Fibroblast of skin of back (primary cell): ENCODE measurements at places on chromosomes 12 and 14.
A peak's percentile ranks its signal among the peaks of the same experiment; 100 is the strongest.

DNA sequence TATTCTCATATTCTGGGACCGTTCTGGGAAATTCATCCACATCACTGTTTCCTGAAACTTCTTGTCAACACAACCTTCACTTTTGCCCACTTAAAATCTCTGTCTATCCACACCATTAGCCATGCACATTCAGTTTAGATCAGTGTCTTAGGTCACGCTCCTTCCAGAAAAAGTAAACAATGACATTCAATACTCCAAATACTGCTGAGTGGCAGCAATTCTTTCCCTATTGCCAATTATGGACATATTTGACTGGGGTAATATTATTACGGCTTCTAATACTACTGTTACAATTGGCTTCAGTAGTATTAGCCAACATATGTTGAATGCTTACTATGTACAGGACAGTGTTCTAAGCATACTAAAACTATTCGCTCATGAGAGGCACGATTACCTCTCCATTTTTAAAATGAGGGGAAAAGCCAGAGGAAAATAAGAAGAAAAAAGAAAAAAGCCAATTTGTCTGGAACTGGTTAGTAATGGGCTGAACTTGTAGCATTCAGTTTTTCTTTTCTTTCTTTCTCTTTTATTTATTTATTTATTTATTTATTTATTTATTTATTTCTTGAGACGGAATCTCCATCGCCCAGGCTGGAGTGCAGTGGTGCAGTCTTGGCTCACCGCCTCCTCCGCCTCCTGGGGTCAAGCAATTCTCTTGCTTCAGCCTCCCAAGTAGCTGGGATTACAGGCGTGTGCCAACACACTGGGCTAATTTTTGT lies 23.4 kb downstream of the LTBR start:
- DNase-seq: no peak

- DNase-seq: no peak
These were observed 69.9 kb downstream of the SERPINA3 start for GRCh38 chr14:94682061-94682516.

DNA sequence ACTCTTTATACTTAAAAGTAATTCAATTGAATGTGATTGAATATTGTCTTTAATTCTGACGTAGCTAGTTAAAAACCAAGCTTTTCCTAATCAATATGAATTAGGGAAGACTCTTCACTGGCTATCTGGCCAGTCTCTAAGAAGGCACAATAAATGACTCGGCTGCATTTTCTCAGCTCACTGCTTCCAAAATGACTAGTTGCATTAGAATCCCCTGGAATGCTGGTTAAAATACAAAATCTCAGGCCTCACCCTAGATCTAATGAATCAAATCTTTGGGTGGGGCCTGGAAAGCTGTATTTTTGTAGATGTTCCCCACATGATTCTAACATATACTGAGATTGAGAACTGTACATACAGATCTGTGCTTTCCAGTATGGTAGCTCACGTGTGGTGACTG lies 242.1 kb downstream of the CHST11 start:
- DNase-seq: peak; percentile 75

- DNase-seq: no peak
These were observed 97.4 kb downstream of the ADGRD1 start for GRCh38 chr12:131051155-131051473.

DNA sequence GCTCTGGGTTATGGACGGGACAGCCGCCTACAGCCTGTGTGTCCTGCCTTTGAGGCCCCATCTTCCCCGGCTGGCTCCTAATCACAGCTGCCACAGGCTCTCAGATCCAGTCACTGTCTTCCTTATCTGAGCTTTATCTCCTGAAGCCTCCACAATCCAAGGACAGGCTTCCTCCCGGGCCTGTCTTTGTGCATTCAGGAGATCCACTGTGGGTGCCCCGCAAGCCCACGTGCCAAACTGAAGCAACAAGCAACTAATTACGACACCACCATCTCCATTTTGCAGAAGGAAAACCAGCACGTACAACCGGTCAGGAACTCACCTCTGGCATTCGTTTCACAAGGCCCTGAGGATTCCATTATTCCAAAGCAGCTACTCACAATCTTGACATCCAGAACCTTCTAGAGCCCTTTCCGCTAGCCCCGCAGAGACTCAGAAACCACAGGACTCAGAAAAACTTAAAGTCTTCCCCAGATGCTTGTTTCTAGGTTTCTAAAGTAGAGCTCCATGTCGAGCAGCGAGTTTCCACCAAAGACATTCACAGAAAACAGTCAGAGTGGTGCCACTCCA lies 14.0 kb downstream of the SYNE3 start:
- no peak for DNase-seq

DNA sequence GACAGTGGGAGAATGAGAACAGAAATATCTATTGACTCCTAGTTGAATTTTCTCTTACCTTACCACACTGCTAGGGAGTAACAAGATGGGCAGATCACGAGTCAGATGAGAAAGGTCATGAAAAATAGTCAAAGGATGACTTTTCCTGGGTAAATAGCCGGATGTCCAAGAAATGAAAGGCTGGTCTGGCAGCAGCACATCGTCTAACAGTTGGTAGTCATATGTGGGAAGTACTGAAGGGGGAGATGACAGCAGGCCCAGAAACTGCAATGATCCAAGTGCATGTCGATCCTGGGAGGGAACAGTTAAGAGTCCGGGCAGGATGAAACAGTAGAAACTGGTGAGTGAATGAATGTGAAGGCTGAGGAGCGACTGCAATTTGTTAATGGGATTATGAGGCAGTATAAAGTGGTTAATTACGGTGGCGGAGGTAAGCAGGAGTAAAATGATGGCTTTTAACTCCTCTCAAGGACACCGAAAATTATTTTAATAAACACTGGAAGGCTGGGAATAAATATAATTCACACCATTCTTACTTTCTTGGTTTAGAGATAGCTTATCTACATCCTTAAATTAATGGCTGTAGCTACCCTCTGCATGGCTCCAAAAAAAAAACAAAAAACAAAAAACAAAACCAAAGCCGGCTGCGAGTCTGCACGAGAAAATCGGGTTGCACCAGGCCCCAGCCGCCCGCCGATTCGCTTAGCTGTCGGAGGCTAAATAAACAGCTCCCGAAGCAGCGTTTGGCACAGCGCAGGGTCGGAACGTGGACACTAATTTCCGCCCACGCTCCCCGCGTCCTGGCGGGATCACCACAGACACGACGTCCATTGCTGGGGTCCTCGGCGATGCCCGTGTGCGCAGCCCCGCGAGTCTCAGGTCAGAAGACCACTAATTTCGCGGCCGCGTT lies 1.0 kb upstream of the ERC1 start:
- peak; percentile 75 for DNase-seq

DNA sequence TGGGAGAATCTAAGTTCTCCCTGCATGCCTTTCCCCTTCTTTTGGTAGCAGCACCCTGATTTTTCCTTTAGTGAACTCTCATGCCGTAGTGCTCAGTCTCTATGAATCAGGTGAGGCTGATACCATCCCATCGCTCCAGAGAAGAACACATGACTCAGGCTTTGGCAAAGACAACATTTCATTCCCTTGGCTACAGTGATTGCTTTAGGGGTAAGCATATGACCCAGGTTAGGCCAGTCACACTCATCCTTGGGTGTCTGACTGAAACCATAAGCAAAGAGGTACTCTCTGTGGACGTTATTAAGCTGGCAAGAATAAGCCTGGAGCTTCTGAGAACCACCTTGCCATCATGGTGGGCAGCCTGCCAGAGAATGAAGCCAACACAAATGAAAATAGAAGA lies 141.8 kb downstream of the MYRFL start:
- DNase-seq: peak; percentile 32

GRCh38 chr12:52270541-52271070 lies 3.8 kb upstream of the KRT86 start:
- no peak for DNase-seq

- DNase-seq: peak; percentile 55
These were observed 210.6 kb downstream of the PHLDA1 start for GRCh38 chr12:75820848-75821578.

- no peak for DNase-seq
These were observed 124.5 kb downstream of the ESRRB start for GRCh38 chr14:76500480-76500879.

GRCh38 chr14:104726600-104727451 lies 2.8 kb downstream of the ADSS1 start:
- no peak for DNase-seq

DNA sequence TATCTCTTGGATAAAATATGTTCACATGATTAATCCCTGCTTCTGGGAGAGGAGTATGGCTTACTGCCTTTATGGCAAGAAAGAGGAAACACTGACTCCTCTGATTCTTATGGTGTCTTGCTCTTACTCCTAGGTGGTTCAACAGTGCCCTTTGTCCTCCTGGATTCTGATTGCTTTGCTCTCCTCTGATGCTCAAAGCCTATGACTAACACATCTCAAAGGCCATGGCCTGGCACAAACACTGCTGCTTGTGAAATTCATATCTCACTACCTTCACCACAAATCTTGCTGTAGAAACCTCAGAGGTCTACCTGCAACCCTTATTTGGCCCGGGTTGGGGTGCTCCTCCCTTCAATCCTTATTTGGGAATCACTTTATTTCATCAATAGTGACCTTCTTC lies 217.2 kb downstream of the C12orf50 start:
- DNase-seq: no peak

- DNase-seq: no peak
These were observed 188.3 kb downstream of the GXYLT1 start for GRCh38 chr12:41956353-41956752.

DNA sequence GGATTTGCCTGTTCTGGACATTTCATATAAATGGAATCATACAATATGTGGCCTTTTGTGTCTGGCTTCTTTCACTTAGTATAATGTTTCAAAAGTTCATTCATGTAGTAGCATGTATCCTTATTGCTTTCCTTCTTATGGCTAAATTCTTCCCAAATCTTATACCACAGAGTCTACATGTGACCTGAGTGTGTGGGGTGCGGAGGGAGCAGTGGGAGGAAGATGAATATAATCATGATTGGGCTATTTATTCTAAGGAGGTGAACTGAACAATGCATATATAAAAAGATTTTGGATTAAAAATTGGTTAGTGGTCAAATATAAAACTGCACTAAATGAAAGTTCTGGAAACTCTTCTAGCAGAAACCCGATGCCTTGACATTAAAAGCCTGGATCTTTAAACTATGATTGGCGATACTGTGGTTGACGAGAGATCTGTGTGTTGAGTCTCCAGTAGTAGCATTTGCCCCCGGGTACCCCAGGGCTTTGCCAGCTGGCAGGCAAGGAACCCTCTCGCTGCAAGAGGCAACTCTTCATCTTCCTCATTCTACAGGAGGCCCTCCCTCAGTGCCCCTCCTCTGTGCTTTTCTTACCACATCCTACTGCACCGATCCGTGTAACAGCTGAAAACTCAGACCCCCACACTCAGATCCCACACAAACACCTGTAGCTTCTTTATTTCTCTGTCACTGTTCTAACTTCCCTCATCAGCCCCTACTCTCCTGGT lies 2.6 kb downstream of the CYP46A1 start:
- DNase-seq: no peak

- DNase-seq: peak; percentile 84
These were observed 62.5 kb downstream of the ETNK1 start for GRCh38 chr12:22687361-22688076.

- peak; percentile 69 for DNase-seq
These were observed 718.8 kb upstream of the TMEM132C start for GRCh38 chr12:127548123-127548553.

DNA sequence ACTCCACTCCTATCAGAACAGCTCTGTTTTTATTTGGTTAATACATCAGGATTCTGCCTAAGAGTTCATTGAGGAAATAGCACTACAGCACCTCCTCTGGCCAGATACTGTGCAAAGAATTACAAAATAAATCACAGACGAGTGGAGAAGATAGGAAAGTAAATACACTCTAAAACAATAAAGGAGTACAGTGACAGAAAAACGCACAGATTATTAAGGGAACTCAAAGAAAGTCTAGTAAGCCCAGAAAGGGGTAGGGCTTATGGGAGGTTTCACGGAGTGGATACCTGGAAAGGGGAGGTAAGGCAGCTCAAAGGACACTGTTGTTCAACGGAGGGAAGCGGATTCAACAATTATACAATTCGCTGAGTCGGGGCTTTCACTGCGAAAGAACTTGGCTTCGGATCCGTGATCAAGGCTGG lies 5.5 kb downstream of the OR10AD1 start:
- DNase-seq: peak; percentile 33

DNA sequence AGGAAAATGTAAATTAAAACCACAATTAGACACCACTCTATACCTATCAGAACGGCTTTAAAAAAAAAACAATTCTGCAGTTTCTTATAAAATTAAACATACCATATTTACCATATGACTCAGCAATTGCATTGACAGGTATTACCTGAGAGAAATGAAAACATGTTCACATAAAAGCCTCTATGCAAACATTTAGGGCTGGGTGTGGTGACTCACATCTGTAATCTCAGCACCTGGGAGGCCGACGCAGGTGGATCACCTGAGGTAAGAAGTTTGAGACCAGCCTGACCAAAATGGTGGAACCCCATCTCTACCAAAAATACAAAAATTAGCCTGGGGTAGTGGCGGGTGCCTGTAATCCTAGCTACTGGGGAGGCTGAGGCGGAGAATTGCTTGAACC lies 41.1 kb downstream of the SPTB start:
- no peak for DNase-seq
